ENCODE measurements at places on chromosomes 7 and 10.
A peak's percentile ranks its signal among the peaks of the same experiment; 100 is the strongest.

DNA sequence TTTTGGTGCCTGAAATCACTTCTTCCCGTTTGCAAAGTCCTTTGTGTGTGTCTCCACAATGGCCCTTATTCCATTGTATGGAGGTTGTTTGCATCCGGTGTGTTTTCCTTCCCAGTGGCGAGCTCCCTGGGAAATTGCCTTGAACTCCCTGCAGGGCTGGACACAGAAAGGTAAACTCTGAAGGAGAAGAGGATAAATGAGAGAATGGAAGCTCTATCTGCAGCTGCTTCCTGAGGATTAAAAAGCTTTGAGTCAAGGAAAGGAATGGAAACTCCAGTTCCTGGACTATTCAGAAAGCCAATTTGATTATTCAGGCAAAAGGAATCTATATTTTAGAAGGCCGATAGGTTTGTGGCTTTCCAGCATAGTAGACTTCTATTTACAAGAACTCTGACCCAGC lies 4.4 kb upstream of the GRK5 start:
- DNase-seq, result no peak

DNA sequence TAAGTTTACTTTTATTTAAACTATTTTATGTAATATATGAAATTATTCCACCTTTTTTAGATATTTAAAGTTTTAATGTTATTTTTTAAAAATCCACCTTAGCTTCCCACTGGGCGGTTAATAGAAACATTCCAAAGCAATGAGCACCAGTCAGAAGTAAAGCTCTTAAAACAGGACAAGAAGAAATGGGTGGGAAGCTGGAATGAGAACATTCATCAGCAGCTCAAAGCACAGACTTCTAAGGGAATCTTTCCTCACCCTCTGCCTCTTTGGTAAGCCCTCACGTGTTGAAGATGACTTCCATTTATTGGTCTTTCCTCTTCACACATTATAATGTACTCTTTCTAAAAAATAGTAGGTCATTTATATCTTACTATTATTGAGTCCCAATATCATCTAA lies 3.1 kb downstream of the AGMO start:
- peak; percentile 26 for DNase-seq

DNA sequence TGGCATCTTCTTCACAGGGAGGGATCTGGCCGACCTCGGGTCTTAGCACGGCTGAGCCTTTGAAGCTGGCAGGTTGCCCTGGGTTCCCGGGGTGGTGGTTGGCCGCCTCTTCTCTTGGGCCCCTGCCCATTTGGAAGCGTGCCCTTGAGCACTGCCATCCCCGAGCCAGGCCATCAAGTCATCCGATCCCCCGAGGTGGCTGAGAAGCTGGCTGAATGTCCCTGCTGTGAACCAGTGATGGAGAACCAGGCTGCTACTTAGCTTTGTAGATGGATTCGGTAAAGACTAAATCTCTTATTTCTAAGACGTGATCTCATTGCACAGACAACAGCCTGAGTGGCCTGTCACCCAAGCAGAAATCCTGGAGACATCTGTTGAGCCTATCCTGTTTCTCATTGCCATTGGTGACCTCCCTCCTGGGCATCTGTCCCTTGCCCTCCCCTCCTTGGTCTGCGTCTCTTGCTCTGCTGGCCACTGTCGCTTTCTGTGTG lies 74.3 kb downstream of the GRK5 start:
- no peak for DNase-seq

GRCh38 chr7:51300762-51301674 lies 15.6 kb downstream of the COBL start:
- no peak for DNase-seq

DNA sequence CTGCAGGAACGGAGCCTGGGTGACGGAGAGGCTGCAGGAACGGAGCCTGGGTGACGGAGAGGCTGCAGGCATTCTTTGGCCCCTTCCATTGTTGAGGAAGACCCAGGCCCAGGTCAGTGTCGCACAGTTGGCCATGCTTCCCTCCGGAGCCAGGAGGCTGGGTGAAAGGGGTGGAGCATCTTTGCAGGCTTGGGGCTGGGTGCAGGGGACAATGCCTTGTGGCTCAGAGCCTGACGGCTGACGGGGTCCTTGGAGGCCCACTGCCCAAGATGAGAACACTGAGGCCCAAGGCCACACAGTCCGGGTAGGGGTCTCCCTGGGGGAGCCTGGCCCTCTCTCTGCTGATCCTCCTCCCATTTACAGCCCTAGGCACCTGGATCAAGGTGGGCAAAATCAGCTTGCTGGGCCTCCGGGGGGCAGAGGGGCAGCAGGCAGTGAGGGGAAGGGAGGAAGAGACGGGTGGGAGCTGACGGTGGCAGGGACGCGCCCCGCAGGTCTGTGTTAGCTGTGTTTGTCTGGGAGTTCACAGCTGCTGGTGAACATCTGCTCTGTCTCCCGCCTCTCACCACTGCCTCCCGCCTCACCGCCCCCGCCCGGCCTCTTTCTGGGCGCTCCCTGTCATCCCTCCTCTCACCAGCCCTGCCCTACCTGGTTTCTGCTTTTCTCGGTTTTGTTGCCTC lies 30.6 kb upstream of the PCBD1 start:
- no peak for DNase-seq

- peak; percentile 99 for DNase-seq
Observed at GRCh38 chr7:99504281-99504602, 220 bp upstream of the ZKSCAN5 start.

GRCh38 chr10:76396134-76396533 lies 964.7 kb downstream of the LRMDA start:
- no peak for DNase-seq

GRCh38 chr7:150417863-150418262 lies 32.6 kb upstream of the GIMAP8 start:
- no peak for DNase-seq

DNA sequence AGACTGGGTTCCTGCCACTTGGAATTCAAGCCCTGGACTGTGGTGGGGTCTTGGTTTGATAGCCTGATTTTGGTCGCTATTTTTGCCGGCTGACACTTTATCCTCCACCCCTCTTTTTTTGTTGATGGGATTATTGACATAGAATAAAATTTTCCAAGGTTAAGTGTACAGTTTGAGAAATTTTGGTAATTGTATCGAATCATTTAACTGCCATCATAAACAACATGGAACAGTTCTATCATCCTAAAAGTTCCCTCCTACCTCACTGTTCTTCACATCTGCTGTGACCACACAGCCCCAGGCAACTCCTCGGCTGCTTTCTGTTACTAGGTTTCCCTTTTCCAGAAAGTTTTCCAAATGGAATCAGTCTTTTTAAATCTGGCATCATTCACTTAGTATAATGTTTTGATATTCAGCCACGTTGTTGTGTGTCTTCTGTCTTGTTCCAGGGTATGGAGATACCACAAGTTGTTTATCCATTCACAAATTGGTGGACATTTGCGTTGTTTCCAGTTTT lies 50.6 kb upstream of the STEAP1B start:
- DNase-seq, result no peak

GRCh38 chr7:88169717-88170320 lies 50.0 kb downstream of the SRI start:
- DNase-seq, result no peak

DNA sequence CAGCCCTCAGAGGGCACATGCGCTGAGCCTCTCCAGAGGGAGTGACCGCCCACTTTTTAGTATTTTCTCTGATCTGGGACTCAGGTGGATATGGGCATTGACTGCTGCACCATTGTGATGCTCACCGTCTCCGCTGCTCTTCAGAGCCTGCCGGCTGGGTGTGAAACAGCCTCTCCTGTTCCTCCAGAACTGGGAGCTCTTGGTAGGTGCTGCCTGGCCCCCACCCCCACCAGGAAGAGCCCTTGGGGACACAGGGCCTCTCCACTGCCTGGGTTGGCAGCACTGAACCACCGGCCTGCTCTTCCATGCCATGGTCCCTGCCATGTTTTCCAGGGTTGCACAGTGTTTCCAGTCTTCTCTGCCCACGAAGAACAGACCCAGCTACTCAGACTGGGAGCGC lies 36.3 kb downstream of the ARHGAP22 start:
- DNase-seq, result no peak

- no peak for DNase-seq
Observed at GRCh38 chr7:27519793-27520469, 142.8 kb downstream of the HIBADH start.

DNA sequence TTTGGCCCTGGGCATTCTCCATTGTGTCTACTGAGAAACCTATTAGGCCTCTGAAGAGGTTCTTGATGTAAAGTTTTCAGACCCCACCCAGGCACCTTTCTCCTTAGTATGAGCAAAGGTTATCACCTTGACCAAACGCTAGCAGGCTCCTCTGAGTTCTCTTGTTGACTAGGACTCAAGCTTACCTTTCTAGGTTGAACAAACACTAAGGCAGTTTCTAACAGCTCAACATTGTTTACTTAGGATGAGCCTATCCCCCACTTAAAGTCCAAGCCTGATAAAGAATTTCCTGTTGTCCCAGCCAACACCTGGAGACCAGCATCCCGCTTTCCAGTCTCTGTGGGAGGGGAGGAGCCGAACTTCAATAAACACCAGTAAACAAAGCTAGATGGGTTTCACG lies 26.3 kb upstream of the ITGB8 start:
- DNase-seq, result peak; percentile 33

Measured in mesendoderm (in vitro differentiated cells).